ENCODE measurements at places on chromosomes 13 and 19.

DNA sequence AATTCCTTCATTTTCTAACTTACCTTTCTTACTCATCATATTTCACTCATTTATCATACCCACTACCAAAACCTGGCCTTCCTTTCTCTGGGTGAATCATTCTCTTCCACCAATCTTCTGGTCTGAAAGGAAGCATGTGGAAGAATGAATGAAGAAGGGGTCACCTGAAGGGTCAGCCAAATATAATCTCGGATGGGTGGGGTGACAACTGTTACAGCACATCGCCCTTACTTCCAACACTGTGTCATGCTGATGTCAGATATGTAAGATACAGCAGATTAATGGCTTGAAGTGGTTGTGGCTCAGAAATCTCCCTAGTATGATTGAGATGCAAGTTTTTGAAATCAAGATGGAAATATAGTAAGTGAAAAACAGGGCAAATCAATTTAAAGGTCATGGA is 401.7 kb upstream of the HTR2A start:
- DNase-seq, result no peak

DNA sequence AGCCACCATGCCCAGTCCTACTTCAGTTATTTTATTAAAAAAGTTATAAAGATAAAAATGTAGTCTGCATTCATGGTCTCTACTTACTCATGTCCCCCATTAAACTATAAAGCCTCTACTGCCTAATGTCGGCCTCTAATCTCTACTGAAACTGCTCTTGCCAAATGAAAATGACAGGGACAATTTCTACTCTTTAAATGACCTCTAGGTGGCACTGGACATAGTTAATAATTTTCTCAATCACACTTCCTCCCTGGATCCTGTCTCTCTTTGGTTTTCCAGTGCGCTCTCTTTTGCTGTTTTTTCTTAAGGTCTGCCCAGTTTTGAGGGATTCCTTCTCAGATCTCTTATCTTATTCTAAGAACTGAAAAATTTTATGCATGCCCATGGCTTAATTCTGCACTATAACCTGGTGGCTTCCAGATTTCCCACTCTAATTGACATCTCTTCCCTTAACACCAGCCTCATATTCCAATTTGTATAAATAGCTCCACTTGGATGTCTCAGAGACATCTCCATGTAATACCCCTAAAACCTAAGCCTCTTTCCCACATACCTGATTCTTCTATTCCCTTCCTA is 54.3 kb downstream of the MTMR6 start:
- DNase-seq, result no peak

DNA sequence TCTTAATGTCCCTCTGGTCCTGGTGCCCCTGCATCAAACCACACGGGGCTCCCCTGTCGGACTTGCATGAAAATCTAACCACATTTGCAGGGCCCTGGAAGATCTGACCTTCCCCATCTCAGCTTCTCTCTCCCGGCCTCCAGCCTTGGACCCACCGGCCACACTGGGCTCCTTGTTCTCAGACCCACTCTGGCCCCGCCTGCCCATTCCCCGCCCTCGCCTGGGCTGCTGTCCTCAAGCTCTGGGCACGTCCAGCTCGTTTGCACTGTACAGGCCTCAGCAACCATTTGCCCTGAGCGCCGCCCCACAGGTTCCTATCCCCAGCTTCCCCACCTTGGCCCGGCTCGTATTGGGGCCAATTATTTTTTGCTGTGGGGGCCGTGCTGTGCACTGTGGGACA is 10.5 kb downstream of the MYO9B start:
- no peak for DNase-seq

GRCh38 chr19:2164020-2164998 is 576 bp downstream of the DOT1L start:
- DNase-seq, result no peak
